Stimulated activated CD8-positive, alpha-beta memory T cell treated with anti-CD3 and anti-CD28 coated beads, Interleukin-15, amount 100 ng/mL, for 1 hour (primary cell): ENCODE measurements at places on chromosomes 2 and 18.

DNA sequence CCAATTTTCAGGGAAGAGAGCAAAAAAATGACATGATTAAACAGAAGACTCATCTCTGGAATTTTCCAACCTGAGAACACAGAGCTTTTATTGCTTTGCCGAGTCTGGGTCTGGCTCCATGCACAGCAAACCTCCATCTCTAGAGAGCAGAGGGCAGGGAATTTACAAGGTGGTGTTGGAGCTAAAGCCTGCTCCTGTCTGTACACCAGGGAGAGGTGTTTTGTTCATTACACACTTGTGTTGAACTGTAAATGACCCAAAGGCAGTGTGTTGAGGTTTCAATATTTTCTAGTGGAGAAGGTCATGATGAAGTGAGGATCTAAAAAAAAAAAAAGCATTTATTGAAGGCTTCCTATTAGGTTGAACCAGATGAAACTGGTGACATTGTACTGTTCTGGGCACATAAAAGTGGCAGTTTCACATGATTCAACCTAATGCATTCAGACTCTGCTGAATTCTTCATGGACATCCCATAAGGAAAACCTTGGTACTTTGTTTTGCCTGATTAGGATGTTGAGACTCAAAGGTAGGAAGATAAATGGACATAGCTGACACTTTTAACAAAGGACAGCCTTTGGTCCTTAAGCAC is 238.3 kb downstream of the CLIP4 start:
- DNase-seq = no peak

- no peak for DNase-seq
Measured at GRCh38 chr18:33152376-33152775, 288.1 kb downstream of the CCDC178 start.

- DNase-seq = no peak
Measured at GRCh38 chr2:67486041-67486796, 89.1 kb downstream of the ETAA1 start.

DNA sequence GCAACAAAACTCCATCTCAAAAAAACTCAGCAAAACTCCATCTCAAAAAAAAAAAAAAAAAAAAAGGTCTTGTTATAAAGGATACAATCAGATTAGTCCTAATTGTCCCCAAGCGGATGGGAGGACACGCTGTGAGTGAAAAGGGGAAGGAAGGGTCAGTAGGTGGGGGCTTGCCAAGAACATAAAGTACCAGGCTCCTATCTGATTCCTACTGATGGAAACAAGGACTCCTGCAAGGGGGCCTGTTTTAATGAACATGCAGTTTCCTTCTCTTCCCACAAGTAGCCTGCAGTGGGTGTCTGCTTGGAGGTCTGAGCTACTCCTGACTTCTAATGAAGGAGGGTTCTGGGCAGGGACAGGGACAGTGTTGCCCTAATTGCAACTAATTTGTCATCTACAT is 7.9 kb downstream of the SCG2 start:
- no peak for DNase-seq

DNA sequence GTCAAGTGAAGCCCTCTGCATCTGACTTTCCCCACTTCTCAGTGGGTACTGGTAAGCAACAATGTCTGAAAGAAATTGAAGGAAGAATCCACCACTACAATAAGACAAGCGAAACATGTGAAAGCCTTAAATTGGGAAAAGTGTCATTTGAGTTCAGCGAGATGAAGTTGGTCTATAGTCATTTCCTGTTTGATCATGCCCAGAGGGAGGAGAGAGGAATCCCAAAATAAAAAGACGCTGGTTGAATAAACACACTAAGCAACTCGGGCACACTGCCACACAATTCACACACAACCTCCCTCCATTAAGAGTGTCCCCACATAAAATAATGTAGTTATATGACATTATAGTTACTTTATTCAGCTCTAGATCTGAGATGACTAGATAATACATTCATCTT is 166.1 kb downstream of the CBLN2 start:
- DNase-seq = no peak

DNA sequence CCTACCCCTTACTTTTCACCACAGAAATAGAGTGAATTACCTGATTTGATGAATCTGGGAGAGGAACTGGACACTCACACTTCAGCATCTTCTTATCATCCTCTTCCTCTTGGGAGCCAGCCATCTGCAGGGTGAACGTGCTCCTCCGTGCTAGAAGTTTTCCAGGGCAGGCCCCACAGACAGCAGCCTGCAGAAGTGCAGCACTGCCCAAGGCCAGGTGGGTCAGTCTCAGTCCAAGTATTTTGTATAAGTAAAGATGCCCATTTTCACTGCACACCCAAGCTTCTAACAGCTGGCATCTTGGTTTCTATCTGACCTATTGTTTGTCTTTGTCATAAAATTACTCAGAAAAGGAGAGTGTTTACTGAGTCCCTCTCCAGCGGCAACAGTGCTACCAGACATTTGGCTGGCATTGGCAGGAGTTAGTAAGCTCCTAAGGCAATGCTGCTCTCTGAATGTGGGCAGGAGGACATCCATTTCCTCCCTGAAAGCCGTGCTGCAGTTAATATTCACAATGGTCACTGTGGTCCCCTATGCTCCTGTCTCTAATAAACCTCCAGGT is 222.6 kb upstream of the CTAGE1 start:
- DNase-seq = no peak

GRCh38 chr2:196515051-196515450 is 124.5 kb upstream of the CCDC150 start:
- no peak for DNase-seq

DNA sequence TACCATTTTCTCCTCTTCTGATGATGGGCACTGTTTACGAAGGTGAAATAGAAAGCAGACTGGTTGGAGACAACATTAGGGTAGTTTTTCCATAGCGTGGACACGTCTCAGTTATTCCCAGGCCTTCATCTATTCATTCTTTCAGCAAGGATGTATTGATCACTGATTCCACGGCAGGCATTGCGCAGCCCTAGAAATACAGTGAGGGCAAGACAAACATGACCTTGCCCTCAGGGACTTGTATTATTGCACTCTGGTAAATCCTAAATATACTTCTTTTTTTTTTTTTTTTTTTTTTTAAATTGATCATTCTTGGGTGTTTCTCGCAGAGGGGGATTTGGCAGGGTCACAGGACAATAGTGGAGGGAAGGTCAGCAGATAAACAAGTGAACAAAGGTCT is 167.3 kb upstream of the SPRED2 start:
- no peak for DNase-seq

DNA sequence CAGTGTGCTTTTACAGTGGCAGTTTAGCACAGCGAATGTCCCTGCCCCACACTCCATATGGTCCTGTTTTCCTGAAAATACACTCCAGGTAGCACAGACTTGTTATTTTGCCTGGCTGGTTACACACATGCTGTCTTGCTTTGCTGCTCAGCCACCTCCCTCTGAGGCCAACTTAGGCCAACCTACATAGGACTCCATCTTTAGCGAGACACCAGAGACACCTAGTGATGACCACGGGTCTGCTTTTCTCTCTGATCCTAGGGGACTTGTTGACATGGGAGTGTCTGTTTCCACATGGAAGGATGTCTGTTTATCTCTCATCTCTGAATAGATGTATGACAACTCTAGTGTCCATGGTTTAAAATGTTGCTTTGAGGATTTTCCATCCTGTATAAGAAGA is 43.3 kb downstream of the PLEKHB2 start:
- DNase-seq = no peak

DNA sequence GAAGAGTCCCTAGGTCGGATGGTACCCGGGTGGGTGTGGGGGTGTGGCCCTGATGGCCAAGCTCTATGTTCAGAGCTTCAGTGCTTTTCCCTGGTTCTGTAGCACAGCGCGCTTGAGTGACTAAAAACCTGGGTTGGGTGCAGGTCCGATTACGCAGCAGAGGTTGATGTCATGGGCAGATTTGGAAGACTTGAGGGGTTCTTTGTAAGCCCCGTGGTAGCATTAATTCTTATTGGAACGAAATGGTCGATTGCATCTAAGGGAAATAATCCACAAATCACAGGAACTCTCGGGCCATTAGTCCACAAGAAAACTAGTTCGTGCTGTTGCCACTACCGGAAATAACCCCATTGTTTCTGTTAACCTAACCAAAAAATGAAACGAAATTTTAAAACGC is 9.0 kb downstream of the HOXD8 start:
- no peak for DNase-seq

- no peak for DNase-seq
Measured at GRCh38 chr2:68912732-68913131, 40.0 kb downstream of the GKN2 start.

DNA sequence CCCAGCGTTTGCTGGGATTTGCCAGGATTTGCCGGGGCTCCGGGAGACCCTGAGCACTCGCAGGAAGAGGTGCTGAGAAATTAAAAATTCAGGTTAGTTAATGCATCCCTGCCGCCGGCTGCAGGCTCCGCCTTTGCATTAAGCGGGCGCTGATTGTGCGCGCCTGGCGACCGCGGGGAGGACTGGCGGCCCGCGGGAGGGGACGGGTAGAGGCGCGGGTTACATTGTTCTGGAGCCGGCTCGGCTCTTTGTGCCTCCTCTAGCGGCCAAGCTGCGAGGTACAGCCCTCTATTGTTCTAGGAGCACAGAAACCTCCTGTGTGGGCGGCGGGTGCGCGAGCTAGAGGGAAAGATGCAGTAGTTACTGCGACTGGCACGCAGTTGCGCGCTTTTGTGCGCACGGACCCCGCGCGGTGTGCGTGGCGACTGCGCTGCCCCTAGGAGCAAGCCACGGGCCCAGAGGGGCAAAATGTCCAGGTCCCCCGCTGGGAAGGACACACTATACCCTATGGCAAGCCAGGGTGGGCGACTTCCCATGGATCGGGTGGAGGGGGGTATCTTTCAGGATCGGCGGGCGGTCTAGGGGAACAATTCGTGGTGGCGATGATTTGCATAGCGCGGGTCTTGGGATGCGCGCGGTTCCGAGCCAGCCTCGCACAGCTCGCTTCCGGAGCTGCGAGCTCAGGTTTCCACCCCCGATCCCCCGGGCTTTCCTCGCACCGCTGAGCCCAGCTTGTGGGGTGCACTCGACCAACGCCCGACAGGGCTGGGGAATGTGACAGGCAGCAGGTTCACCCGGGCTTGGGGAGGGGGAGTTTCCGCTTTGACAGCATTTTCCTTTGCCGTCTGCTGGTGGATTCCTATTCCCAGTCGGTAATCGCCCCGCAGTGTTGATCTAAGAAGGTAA is 2.8 kb downstream of the ONECUT2 start:
- no peak for DNase-seq

DNA sequence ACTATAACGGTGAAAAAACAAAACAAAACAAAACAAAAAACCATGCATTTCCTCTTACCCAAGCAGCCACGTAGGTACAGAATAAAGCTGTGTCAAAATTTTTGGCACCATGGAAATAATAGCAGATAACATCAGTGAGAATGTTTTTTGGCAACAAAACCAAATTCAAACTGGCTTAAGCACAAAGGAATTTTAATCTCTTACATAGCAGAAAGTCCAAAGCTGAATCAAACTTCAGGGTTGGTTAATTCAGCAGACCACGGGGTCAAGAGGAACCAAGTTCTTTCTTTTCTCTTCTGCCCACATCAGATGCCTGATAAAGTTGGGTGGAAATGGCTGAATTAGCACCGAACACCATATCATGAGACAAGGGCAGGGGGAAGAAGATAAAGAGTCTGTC is 129.5 kb downstream of the PAX3 start:
- no peak for DNase-seq

DNA sequence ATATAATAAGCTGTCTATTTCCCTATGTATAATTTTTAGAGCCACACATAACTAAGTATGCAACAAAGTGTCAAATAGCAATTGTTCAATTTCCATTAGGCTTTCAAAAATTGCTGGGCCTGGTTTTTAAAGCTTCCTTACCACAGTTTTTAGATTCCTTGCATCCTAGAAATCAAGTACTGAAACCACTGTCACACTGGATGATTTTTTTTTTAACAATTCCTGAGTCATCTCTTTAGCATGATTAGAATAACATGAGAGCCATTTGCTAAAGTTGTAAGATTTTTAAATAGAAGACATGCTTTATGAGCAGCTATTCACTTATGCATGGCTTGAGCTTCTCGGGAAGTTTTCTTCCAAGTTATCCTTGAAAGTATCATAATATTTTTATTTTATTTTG is 319.5 kb upstream of the NXPH2 start:
- DNase-seq = no peak

GRCh38 chr2:102754456-102755145 is 7.2 kb upstream of the TMEM182 start:
- no peak for DNase-seq

DNA sequence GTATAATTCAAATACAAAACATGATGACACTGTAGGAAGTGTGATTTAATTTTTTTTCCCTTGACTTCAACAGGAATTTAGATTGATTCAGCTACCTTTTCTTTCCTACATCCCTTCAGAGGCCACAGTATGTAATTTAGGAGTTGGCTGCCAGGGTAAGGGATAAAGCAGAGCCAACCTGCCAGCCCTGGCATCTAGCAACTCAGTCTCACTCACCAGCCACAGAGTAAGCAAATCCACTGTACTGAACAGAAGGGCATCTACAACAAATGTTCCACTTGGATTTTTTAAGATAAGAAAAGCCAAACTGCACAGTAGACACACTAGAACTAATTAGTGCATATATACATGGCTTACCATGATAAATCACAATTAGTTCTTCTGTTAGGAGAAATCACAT is 54.3 kb upstream of the PEX13 start:
- DNase-seq = no peak
